GM20000 (cell line): ENCODE measurements at places on chromosomes 11 and 22.

DNA sequence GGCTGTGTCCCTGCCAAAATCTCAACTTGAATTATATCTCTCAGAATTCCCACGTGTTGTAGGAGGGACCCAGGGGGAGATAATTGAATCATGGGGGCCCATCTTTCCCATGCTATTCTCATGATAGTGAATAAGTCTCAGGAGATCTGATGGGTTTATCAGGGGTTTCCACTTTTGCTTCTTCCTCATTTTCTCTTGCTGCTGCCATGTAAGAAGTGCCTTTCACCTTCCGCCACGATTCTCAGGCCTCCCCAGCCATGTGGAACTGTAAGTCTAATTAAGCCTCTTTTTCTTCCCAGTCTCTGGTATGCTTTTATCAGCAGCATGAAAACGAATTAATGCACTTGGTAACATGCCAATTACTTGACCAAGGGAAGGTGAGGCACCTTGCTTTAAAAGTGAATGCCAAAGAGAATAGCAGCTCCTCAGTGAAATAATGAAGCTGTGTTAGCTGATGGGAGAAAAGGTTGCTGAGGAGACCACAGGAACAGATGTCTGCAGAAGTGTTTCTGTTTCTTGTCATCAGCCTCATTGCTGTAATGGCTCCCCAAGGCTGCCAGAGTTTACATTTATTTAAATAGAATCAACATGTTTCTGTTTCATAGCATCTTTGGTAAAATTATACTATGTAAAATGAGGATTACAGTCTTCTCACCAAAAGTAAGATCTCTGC is 89.0 kb upstream of the CD44 start:
- DNase-seq, result no peak

GRCh38 chr11:77320351-77320750 is 18.9 kb upstream of the GDPD4 start:
- no peak for DNase-seq

DNA sequence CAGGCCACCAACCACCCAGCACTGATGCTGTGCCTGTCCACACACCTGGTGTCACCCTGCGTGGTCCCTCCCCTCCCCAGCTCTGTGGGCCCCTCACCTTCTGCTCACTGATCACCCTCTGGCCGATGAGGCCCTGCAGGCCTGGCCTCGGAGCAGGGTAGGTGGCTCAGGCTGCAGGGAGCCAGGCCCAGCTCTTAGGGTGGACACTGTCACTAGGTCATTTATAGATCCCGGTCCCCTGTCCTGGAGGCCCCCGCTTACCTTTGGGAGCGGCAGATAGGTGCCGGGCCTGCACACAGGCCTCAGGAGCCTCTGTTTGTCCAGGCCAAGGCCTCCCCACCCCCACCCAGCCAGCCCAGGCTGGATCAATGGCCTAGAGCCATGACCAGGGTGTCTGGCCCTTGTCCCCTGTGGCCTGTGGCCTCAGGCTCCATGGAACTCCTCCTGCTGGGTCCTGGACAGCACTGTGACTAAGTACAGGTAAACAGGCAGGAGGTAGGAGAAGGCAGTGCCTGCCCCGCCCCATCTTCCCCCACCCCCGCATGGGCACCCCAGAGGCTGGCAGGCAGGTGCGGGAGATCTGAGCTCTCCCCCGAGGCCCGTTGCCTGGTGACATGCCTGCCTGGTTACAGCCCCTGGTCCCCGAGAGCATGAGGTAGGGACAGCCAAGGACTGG is at the start of gene TMPRSS6:
TSS of gene TMPRSS6 (minus strand) at position 472 of the 676 bp plus-strand sequence. CDS start 6,296 bp downstream, outside the sequence.
- DNase-seq, result no peak

- no peak for DNase-seq
These were observed 92.0 kb downstream of the PRR5L start for GRCh38 chr11:36388071-36388470.

DNA sequence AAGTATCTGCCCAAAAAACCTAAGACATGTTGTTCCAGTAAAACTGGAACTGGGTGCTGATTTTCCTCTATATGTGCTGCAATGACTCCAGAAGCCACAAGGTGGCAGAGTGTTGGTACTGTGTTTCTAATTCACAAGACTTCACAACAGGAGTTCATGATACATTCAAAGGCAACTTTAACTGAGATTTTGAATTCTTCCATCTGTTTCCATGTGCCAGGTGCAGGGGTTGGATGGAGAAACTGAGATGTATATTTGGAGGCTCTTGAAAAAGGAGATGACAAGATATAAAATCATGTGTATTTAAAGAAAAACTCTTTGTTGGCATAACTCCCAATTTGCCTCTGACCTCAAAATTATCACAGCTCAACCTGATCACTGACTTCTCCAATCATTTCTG is 1098.6 kb upstream of the CCDC90B start:
- DNase-seq, result peak; percentile 23
